ENCODE measurements at places on chromosomes 2 and 18. TPM values are rescaled to one million over a fixed set of nuclear protein-coding genes. Genes with fewer than 3 reads are reported as not detected.

DNA sequence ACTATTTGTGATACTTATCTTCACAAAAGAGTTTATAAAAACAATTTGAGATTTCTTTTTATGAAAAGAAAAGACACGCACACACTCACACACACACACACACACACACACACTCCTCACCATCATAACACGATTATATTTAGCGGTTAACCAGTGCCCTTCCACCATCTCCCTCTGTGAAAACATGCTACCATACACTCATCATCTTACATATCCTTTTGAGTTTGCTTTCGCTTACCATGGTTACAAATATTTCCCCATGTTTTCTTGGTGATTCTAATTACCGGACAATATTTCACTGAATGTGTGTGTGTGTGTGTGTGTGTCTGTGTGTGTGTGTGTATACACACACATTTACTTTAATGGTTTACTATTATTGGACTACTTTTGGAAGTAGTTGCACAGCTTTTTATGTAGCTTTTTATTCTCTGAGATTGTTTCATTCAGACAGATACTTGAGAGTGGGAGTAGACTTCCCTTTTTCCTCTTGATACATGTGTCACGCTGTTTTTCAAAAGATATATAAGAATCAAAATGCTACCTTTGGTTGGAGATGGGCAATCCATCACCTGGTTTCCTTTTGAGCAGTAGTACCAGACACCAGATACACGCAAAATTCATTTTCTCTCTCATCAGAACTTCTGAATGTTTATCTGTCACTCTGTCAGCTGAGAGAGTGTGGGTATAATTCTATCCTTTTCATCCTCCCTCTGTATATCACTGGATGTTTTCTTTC, 138.1 kb downstream of the SETBP1 start:
- DNase-seq = no peak

DNA sequence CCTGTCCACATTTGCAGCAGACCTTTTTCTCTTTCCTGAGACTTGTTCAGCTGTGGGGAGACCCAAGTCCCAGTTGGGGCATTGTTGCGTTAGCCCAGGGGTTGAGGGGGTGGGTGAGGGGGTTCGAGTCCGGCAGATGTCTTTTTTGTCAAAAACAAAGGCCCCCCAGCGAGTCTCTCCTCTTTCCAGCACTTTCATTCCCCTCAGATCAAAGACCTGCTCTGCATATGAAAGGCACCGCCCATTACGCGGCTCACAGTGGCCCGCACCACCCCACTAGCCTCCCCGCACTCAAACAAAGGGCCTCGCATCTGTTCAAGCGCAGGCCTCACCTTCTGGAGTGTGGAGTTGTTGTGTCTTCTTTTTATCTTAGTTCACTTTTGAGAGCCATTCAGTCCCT, 25.2 kb downstream of the TRABD2A start:
- DNase-seq = no peak

DNA sequence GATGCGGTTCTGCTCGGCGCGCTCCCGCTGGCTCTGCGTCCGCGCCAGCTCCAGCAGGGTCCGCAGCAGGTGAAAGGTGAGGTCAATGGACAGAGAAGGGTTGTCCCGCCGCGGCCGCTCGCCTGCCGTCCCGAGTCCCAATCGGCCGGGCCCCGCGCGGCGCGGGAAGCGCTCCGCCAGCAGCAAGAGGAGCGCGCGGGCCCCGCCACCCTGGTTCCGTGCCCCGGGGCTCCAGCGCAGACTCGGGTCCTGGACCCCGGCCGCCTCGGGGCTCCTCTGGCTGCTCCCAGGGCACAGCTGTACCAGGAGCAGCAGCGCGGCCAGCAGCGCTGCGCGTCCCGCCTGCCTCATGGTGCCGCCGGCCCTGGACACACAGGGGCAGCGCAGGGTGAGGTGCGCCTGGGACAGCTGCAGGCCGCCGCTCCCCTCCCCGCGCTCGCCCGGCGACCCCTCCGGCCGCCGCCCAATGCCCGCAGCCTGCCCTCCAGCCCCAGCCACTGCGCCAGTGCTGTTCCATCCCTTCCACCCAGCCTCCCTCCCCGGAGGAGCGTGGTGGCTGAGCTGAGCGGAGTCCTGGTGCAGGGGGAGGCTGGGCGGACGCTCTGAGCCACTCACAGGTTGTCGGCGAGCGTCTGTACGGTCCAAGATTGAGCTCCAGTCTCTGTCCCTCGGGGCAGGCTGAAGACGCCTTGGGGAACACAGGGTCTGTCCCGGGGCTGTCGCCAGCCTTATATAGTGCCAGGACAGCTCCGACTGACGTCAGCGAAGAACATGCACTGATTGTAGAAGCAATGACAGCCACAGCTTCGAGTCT, 493 bp downstream of the UCN start:
- DNase-seq = no peak

GRCh38 chr2:42835577-42836371, 43.4 kb upstream of the HAAO start:
- DNase-seq = peak; percentile 91

DNA sequence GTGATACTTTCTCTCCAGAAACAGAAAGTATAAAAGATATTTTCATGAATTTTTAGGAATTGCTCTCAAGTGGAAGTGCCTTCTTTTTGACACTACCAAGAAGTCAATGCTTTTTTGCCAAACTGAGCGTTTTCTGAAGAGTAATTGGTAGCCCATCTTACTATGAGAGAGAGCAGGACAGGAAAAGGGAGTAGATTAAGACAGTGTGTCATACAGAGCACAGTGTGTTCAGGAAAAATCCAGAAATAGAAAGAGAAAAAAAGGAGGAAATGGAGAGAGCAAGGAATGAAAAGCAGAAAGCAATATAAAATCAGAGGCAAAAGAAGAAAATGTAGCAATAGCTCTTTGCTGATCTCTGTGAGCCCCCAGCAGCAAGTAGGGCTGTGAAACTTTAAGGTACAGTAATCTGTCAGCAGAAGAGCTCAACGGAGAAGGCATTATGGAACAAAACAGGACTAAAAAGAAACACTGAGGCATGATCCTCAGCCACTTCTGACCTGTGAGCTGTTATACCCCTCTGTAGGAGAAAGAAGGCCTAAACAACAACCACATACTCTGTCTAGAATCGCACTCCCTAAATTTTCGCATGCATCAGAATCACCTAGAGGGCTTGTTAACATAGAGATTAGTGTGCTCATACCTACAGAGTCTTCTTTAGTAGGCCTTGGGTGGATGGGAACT, 15.0 kb upstream of the PGAP1 start:
- DNase-seq = no peak

DNA sequence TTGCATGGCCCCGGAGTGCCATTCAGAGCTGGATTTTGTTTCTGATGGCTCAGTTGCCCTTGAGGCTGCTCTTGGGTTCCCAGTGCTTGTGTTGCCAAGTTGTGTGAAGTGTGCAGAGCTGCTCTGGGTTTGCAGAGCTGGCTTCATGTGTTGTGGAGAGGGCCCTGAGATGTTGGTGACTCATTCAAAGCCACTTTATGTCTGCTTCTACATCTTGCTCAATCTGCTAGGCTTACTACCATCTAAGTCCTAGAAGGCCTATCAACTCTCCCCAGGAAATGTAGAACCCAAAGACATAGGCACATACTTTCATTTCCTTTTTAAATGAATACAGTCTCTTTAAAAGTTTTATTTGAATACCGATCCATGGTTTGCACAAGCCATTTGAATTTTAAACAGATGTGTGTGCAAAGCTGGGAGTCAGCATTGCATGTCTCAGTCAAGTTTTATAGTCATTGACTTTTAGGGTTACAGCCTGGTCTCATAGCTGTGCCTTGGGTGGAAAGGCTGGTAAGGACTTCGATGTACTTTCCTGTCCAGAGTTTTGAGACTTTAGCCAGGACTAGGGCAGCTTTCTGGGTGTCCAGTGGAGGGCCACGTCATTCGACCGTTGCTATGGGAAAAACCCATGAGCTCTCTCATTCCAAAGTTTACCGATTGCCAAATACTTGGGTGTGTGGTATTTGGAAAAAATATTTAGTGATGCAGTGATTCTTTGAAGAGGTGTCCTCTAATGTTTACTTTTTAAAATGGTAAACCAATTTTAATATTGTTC, 105.0 kb downstream of the LTBP1 start:
- DNase-seq = no peak

GRCh38 chr2:172461591-172462372, 34.4 kb downstream of the ITGA6 start:
- DNase-seq = no peak

DNA sequence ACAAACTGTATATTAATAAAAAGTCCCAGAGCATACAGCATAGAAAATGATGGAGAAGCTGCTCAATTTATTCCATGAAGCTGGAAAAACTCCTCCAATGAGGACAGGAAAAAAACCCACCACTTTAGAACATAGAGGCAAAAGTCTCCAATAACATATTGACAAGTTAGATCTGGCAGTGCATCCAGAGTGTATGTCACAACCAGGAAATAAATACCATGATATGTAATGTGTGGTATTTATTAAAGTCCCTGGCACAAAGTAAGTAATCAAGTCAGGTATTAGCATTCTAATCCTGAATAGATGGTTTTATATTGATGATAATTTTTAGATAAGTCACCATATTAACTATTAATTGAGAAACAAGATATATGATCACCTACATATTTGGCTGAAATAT, 427.3 kb upstream of the HS6ST1 start:
- no peak for DNase-seq

DNA sequence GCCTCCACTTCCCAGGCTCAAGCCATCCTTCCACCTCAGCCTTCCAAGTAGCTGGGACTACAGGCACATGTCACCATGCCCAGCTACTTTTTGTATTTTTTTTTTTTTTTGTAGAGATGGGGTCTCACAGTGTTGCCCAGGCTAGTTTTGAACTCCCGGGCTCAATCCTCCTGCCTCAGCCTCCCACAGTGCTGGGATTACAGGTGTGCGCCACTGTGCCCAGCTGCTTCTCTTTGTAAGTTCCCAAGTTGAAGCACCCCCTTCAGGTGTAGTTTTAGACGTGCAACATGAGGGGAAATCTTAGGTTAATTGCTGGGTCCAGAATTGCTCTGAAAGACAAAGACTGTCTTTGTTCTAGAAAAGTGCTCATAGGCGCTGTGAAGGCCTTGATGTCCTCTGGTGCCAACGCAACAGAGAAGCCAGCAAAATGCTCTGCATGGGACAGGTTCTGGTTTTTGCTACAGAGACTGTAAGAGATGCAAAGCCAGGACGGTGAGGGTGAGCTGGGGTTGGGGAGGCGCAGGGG, 46.6 kb downstream of the RRM2 start:
- DNase-seq = no peak

- DNase-seq = peak; percentile 97
Observed at GRCh38 chr2:67463810-67464209, 66.7 kb downstream of the ETAA1 start.

DNA sequence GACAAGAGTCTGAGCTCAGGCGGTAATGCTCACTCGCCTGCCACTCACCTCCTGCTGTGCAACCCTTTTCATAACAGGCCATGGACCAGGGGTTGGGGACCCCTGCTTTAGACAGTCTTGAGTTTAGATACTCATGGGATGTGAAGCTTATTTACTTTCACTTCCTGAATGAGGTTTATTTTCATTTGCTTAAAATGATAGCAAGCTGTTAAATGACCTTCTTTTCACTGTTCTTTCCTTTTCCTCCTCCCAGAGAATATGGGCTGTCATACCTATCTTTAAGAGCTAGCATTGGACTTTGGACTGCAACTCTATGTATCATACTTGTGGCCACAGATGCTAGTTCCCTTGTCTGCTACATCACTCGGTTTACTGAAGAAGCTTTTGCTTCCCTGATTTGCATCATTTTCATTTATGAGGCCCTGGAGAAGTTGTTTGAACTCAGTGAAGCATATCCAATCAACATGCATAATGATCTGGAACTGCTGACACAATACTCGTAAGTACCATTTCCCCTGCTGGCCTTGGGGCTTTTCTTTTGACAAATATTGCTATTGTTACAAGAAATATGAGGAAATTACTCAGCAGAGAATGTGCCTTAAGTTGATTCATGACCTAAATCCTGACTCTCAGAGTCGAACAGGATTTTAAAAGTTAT, 168.5 kb downstream of the DPP4 start:
- peak; percentile 71 for DNase-seq

DNA sequence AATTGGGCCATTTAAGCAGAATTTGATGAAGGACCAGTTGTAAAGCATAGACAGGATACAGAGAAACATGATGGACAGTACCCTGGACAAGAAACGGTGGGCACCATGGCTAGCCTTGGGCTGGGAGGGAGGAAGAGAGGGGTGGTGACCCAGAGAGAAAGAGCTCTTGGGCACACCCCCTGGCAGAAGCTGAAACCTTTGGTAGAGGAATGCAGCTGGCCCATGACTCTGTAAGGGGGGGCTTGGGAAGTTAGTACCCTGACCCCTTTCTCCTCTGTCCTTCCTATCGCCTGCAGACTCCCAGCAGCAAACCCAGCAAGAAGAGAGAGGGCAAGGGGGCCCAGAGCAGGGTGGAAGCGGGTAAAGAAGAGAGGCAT, 32.6 kb downstream of the MRPL44 start:
- no peak for DNase-seq

GRCh38 chr2:32732912-32733472, 105.1 kb downstream of the TTC27 start:
- no peak for DNase-seq

DNA sequence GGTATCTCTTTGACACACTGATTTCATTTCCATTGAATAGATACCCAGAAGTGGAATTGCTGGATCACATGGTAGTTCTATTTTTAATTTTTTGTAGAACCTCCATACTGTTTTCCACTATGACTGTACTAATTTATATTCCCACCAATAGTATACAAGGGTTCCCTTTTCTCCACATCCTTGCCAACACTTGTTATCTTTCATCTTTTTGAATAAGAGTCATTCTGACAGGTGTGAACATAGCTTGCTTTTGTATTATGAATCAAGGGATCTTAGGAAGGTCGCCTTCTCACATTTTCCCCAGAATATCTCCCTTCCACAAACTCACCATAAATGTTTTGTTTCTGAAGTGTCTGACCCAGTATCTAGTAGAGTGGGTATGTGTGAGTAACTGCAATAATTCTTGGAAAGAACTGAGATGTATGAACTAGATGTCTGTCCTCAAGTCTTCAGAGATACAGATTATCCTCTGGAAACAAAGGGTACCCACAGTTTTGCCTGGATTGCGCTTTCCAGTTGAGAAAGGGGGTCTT, 17.1 kb upstream of the SP3 start:
- DNase-seq = peak; percentile 56

GRCh38 chr18:9013926-9014373, 88.5 kb upstream of the NDUFV2 start:
- no peak for DNase-seq

DNA sequence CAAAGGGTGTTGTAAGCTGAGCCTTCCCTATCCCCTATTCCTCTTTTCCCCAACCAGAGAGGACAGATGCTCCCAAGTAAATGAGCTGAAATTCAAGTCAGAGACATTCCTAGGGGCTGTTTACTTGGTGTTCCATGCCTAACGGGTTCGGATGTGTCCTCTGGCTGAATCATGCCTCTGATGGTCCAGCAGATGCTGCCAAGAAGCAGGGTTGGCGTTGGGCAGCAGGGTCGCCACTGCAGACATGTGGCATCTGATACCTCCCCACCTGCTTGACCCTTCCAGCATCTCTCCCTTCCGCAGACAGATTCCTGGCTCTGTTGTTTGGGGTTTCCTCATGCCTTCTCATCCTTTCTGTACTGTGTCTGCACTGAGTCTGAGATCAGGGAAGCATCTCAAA, 108.3 kb downstream of the HNRNPLL start:
- DNase-seq = no peak

The SCN3A gene
- not detected for total RNA-seq

The ADRA2B gene
- total RNA-seq = 0.03 TPM

All from foreskin keratinocyte (primary cell).